ENCODE measurements at places on chromosomes 6 and 20.

DNA sequence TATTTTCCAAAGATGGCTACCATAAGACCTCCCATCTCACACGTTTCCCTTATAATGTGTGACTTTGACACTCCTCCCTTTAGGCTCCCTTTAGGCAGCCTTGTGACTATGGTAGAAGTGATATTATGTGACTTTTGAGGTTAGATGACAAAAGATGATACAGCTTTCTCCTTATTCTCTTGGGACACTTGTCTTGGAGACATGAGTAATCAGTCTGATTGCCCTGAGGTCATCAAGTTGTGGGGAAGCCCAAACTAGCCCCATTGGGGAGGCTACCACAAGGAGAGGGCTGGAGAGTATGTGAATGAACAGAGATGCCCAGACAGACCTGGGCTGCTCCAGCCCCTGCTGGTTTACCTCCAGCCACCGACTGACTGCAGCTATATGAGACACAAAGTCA lies 10.6 kb upstream of the DLK2 start:
- no peak for DNase-seq

DNA sequence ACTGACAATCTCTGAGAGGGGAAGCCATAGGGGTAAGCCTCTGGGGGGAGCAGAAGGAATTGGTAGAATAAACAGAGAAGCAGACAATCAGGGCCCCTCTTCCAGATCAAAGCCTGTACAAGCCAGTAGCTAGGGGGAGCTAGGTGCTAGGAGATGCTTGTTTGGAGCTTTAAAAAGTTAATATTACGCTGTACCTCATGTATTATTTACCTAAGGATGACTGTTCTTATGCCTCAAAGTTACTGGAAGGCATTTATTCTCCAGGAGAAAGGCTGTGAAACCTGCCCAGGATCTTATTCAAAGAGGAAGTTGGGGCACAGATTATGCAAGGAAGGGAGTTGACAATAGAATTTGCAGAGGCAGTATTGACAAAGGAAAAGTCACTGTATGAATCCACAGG lies 111.8 kb upstream of the SLC35F1 start:
- no peak for DNase-seq

DNA sequence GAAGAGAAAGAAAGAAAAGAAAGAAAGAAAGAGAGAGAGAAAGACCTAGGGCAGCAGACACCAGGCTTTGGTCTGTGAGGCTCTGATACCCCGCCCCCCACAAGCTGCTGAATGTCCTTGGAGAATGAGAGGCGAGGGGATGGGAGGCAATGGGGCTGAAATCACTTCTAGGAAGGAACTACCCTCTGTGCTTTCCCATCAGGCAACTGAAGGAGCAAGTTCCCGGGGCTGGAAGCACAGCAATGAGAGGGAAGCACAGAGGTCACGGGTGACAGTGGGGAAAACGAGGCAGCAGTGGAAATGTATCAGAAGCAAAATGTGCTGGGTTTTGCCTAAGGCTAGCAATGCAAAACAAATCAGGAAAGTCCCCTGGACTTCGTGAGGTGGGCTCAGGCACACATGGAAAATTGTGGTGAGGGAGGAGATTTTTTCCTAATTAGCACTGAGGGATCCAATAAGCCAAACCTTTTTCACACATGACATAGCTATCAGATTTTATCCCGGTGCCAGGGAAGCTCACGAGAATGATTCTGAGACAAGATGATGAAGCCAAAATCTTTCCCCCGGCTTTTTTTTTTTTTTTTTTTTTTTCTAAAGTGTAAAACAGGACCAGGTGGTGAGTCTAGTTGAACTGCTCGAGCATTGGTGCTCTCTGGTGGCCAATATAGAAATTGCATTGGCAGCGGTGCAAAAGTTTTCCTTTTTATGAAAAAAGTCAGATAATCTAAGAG lies 16.8 kb upstream of the ARFGEF2 start:
- DNase-seq, result peak; percentile 87

DNA sequence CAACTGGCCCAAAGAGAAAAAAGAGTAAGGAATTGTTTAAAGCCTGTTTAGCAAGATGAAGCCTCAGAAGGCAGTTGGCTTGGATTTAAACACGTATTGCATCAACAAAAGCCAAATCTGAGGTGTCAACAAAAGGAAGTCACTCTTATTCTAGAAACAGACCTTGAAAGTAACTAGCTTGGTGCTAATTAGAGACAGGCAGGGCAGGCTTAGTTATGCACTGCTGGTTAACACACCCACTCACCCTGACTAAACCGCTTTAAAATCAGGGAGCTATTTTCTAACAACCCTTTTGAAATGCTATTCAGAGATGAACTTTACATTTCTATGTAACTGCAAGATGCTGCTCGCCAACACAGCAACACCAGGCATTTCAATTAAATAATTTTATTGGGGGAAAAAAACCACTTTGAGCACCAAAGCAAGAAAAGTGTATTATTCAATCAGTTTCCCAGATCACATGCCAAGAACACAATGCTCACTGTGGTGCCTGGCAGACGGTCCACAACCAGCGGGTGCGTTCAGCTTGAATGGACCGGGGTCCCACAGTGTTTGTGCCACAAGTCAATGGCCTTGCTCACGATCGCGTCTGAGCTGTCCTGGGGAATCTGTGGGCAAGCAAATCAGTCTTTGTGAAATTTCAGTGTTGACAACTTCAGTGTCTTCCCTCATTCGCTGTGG lies 23.6 kb downstream of the TBC1D7 start:
- no peak for DNase-seq

- no peak for DNase-seq
Observed at GRCh38 chr20:41080866-41081265, 52.2 kb downstream of the TOP1 start.

- no peak for DNase-seq
Observed at GRCh38 chr20:35179292-35180212, 7.7 kb downstream of the PROCR start.

DNA sequence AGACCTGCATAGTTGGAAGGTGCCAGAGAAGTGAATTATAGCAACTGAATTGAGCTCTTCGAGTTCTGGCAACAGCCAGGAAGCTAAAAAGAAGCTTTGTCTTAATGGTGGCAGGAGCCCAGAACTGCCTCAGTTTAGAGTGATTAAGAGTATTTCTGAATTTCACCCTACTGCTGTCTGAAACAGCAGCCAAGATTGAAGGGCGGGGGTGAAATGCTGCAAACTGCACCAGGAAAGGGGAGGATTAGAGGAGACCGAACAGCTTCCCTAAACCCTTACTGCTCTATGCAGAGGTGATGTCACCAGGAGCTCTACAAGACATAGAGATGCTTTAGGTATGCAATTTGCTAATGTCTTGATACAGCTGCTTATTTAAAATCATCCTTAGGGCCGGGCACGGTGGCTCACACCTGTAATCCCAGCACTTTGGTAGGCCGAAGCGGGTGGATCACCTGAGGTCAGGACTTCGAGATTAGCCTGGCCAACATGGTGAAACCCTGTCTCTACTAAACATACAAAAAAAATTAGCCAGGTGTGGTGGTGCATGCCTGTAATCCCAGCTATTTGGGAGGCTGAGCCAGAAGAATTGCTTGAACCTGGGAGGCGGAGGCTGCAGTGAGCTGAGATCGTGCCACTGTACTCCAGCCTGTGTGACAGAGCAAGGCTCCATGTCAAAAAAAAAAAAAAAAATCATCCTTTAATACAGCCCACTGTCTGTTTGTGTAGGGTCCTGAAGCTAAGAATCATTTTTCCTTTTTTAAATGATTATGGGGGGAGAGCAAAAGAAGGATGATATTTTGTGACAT lies 91.7 kb upstream of the IYD start:
- DNase-seq, result no peak

- DNase-seq, result no peak
Observed at GRCh38 chr6:151690303-151690702, 117.2 kb upstream of the ESR1 start.

GRCh38 chr20:63293871-63294535 lies 1.0 kb downstream of the COL20A1 start:
- DNase-seq, result no peak

GRCh38 chr20:19868441-19868840 lies 110.4 kb downstream of the RIN2 start:
- DNase-seq, result no peak

GRCh38 chr6:20129290-20130088 lies 82.8 kb downstream of the MBOAT1 start:
- no peak for DNase-seq

DNA sequence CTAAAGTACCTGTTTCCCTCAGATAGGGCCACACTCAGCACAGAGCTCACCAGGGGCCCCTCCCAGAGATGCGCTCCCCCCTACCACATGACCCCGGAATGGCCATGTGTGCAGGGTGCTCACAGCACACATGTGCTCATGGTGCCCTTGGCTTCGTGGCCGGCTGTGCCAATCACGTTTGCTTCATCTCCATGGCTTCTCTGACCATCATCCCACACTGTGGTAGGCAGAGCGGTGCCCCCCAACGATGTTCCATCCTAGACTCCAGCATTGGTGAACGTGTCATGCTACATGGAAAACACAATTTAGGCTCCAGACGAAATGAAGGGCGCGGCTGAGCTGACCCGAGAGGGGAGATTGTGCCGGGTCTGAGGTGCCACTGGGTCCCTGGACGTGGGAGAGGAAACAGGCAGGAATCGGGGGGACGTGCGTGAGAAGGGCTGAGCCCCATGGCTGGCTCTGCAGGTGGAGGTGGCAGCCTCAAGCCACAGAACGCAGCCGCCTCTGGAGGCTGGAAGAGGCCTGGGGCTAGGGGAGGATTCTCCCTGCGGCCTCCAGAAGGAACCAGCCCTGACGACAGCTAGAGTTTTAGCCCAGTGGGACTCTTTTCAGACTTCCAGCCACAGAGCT lies 126.5 kb downstream of the DLL1 start:
- DNase-seq, result no peak

DNA sequence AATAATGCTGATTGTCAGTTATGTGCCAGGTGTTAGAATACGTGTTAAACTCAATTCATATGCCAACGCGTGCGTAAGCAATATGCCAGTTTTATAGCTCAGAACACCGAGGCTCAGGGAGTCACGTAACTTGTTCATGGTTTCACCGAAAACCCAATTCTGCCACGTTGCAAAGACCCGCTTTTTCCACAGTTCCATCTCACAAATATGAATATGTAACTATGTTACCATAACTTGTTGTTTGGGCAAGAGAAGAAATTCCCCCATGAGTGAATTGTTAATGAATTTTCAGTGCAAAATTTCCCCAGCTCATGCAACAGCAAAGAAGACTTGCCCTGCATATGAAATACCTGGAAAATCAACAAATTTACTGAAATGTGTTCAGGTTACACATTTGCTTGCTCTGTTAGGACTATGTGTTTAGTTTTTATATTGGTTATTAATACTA lies 30.1 kb downstream of the SF3B5 start:
- DNase-seq, result no peak

DNA sequence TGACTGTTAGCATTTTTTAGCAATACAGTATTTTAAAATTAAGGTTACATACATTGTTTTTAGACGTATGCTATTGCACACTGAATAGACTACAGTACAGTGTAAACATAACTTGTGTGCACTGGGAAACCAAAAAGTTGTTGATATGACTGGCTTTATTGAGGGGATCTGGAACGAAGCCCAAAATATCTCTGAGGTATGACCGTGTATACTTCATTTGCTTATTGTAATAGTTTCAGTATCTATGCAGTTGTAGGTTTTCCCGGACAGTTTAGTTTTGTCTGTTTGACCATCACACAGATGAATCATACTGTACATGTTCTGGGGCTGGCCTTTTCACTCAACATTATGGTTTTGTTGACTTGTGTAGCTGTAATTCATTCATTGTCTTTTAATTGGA lies 6.9 kb upstream of the ZBTB12 start:
- DNase-seq, result no peak

DNA sequence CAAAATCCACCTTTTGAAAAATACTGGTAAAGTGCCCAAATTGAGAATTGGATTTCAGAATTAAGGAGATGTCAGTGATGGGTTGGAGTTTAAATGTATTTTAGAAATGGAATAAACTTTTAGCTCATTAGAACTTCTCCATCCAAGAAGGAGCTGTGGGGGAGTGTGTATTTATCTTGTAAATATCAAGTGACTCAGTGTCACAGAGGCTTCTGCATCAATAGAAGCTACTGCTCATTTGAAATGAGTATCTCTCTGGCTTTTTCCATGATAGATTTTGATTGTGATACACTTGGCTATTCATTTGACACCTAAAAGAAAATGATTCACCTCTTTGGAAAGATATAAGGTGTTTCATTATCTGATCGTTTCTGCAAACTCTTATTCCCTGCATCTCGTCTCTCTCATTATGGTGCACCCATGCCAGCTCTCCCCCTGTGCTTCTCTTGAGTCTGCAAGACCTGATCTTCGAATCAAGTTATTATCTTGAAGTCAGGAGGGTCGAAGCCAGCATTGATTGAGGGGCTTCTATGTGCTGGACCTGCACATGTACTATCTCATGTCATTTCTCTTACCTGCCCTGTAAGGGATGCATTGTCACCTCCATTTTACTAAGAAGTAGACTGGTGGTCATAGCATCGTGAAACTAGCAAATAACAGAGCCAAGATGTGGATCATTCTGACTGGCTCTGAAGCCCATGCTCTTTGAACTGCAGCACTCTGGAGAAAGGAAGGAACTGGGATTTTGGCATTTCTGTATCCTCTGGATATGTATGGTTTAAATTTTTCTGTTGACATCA lies 30.1 kb downstream of the VAPB start:
- DNase-seq, result no peak

GRCh38 chr6:100103931-100104330 lies 109.9 kb upstream of the MCHR2 start:
- DNase-seq, result no peak

DNA sequence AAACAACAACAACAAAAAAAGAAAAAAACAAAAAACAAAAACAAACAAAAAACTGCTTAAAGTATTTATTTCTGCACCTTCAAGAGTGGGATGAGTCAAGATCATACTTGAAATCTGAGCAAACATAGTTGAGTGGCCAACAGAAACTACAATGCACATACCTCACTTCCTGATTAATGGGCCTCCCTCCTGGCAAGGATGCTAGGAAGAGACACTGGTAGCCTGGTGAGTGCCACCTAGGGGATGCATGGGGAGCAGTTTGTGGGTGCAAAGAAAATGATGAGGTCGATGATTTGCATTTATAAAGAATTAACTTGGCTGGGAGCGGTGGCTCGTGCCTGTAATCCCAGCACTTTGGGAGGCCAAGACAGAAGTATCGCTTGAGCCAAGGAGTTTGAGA lies 808.1 kb downstream of the MAFB start:
- peak; percentile 0 for DNase-seq

Data from KBM-7 (cell line).